ENCODE measurements at places on chromosomes 1 and 21.

GRCh38 chr1:41580520-41581172 lies 96.2 kb upstream of the EDN2 start:
- no peak for DNase-seq

DNA sequence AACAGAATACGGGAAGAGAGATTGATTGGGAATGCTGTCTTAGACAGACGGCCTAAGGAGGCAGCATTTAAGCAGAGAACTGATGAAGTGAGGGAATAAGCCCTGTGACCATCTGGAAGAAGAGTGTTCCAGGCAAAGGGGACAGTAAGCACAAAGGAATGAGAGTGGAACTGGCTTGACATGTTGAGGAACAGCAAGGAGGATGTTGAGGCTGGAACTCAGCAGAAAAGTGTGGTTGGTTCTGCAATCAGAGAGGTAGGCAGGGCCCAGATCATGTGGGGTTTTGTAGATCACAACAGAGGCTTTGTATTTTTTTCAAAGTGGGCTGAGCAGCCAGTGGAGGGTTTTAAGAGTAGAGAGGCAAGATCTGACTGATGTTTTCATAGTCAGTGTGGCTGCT lies 157.4 kb downstream of the DNM3 start:
- DNase-seq, result no peak

- DNase-seq, result no peak
Measured at GRCh38 chr1:62688687-62689085, 500 bp upstream of the DOCK7 start.

DNA sequence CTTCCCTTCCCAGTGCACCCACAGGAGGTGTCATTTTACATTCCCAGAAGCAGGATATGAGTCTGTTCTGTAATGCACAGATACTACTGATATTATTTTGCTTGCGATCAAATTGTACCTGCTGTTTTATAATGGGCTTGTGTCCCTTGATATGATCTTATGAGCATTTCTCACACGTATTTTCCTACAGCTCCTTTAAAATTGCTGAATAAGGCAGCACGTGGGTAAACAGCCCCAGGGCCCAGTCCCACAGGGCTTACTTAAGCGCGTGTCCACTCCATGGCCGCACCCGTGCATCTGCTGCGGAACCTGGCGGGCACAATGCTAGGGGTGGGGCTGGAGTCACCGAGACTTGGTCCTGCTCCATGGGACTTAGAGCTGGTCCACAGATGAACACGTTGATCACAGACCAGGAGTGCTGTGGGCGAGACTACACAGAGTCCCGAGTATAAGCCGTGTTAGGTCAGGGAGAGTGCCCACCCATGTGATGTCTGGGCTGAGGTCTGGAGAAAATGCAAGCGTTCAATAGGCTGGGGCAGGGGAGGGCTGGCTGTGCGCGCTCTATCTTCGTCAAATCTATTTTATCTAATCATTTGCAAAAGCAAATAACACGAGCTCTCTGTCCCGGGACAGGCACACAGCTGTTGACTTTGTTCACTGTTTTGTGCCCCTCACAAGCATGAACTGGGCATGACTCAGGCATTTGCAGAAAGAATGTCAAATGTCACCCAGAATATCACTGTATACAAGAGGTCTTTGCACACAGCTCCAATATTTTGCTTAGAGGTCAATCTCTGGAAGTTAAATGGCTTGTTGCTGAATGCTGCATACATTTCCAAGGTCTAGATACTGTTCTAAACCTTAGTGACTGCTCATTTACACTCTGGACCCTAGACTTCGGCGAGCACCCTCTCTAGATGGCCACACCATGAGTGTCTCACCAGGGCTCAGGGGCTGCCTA lies 119.3 kb downstream of the CRYAA start:
- DNase-seq, result no peak

DNA sequence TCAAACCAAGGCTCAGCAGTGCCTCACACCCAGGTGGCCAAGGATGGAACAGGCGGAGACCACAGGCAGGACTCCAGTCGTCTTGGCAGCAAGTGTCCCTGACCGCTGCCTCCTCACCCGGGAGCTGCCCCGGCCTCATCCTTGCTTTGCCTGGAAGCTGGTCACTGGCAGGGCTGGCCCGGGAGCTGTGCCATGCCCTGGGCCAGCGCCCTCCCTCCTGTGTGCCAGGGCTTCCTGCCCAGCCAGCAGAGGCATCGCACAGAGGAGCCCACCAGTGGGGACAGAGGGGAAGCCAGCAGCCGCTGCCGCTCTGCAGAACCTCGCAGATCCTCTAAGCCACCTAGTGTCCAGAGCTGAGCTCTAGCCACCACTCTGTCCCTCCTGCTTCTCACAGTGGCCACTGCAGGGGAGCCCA lies 7.8 kb downstream of the CASZ1 start:
- DNase-seq, result no peak

- no peak for DNase-seq
Measured at GRCh38 chr1:155002464-155003226, at the start of gene ZBTB7B. ZBTB7B (plus strand) TSS chr1:155002802; CDS start chr1:155014661, 11,859 bp downstream.

GRCh38 chr21:25636727-25637126 lies 2.3 kb upstream of the JAM2 start:
- no peak for DNase-seq

- no peak for DNase-seq
Measured at GRCh38 chr1:53899708-53900107, 5.7 kb downstream of the DIO1 start.

GRCh38 chr1:34380526-34381124 lies 203.9 kb downstream of the C1orf94 start:
- no peak for DNase-seq

GRCh38 chr1:2561898-2562895 lies 6.0 kb downstream of the TNFRSF14 start:
- no peak for DNase-seq

GRCh38 chr1:11748294-11749202 lies 12.6 kb downstream of the AGTRAP start:
- no peak for DNase-seq

DNA sequence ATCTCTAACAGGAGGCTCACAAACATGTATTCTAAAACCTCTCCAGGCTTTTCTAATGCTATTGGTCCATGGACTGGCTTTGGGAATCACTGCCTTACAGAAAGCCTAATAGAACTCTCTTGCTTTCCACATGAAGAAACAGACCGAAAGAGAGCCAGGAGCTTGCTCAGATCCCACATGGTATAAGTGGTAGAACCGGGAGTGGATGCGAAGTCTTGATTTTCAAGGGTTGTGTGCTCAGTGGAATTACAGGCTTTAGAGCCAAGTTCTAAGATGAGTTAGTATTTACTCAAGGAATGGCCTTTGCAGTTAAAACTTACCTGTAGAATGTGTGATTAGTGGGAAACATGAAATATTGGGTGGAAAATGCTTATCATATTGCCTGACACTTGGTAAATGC lies 54.3 kb upstream of the HSD17B7 start:
- DNase-seq, result no peak

DNA sequence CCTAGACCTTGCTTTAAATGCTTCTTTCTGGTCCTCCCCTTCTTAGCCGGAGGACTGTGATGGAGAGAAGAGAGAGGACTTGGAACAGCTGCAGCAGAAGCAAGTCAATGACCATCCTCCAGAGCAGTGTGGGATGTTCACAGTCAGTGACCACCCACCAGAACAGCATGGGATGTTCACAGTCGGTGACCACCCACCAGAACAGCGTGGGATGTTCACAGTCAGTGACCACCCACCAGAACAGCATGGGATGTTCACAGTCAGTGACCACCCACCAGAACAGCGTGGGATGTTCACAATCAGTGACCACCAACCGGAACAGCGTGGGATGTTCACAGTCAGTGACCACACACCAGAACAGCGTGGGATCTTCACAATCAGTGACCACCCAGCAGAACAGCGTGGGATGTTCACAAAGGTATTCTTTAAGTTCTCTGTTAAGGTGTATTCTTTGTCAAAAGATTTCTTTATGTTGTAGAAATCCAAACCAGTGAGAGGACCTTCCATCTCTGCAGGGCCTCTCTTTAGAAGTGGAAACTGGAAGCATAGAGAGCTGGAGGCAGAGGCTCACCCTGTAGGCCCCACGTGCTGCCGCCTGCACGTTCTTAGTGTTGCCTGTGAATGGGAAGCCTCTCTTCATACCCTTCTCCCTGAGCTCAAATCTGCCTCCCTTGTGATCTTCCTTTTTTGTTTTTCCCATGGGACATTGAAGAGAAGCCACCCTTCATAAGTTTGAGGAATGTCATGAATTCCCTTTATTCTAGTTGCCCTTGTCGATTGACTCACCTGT lies 10.6 kb downstream of the PCNT start:
- DNase-seq, result no peak

- no peak for DNase-seq
Measured at GRCh38 chr21:43799301-43799840, 10.0 kb downstream of the RRP1 start.

GRCh38 chr21:43574741-43575472 lies 84.4 kb downstream of the HSF2BP start:
- DNase-seq, result no peak

DNA sequence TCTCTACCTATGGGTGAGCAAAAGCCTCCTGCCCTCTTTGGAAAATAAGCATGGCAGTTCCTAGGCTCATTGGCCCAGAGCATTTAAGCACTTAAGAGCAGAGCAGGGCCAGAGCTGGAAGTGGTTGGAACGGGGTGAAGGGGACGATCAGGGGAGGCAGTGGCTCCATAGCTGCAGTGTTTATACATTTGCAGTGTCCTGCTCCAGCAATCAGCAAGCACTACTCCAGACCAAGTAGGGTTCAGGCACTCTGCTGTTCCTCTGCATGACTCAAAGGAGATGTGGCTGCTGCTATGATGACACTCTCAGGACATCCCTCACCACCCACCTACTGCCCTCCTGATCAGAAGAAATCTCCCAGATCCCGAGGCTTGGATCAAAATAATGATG lies 55.0 kb downstream of the TRABD2B start:
- no peak for DNase-seq

DNA sequence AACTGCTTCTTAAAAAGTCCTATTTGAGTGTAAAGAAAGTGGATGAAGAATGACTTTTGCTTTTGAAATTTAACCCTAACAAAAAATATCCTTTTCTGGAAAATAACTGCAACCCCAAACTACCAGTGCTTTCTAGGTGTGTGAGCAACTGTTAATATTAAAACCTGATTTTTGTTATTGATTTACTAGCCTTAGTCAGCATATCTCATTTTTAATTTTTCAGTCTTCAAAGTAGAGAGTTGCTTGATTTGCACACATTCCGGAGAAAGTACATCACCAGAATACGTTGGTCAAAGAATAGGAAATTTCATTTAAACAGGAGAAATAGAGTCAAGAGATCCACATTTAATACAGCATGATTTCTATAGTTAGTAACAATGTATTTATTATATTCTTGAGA lies 141.8 kb upstream of the ADAMTS5 start:
- DNase-seq, result no peak

GRCh38 chr1:31127266-31127665 lies 61.7 kb upstream of the PUM1 start:
- DNase-seq, result no peak

GRCh38 chr1:219189021-219189824 lies 15.5 kb downstream of the LYPLAL1 start:
- peak; percentile 20 for DNase-seq

- no peak for DNase-seq
Measured at GRCh38 chr1:6603915-6604558, 1.4 kb upstream of the KLHL21 start.

DNA sequence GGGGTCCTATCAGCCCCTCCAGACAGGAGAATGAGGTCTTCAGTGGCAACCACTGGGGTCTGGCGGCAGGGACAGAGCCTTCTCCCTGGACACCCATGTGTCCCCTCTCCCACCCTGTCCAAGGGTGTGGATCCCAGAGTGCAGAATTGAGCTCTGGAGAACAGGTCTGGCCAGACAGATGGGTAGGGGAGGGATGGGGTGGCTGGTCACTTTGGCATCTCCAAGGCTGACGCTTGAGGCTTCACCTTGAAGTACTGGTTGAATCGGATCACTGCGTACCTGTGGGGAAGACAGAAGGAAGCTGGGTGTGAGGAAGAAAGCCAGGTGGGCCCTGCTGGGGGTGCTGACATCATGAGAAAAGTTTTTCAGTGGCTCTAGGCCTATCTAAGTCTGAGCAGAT lies 19.9 kb downstream of the ETNK2 start:
- DNase-seq, result no peak

DNA sequence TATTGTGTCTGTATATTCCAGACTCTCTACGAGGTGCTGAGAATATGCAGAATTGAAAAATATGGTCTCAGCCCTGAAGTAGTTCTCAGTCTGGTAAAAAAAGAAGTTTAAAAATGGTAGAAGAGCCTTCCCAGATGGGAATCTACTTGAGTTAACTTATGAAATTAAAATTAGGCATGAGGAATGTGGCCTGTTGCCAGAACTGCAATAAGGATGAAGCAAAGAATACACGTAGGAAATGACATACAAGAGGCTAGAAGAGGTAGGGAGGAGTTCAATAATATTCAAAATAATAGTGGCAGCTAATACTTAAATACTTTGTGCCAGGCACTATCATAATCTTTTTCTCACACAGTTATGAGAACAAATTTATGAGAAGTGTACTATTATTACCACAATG lies 6.3 kb downstream of the ASPM start:
- DNase-seq, result no peak

GRCh38 chr1:26832249-26832960 lies 5.9 kb downstream of the ZDHHC18 start:
- DNase-seq, result no peak

GRCh38 chr21:16794950-16795349 lies 717.9 kb upstream of the CXADR start:
- DNase-seq, result peak; percentile 67

- DNase-seq, result no peak
Measured at GRCh38 chr1:19454265-19455146, 30.8 kb downstream of the CAPZB start.

GRCh38 chr21:19557046-19557445 lies 1153.5 kb upstream of the TMPRSS15 start:
- DNase-seq, result no peak

DNA sequence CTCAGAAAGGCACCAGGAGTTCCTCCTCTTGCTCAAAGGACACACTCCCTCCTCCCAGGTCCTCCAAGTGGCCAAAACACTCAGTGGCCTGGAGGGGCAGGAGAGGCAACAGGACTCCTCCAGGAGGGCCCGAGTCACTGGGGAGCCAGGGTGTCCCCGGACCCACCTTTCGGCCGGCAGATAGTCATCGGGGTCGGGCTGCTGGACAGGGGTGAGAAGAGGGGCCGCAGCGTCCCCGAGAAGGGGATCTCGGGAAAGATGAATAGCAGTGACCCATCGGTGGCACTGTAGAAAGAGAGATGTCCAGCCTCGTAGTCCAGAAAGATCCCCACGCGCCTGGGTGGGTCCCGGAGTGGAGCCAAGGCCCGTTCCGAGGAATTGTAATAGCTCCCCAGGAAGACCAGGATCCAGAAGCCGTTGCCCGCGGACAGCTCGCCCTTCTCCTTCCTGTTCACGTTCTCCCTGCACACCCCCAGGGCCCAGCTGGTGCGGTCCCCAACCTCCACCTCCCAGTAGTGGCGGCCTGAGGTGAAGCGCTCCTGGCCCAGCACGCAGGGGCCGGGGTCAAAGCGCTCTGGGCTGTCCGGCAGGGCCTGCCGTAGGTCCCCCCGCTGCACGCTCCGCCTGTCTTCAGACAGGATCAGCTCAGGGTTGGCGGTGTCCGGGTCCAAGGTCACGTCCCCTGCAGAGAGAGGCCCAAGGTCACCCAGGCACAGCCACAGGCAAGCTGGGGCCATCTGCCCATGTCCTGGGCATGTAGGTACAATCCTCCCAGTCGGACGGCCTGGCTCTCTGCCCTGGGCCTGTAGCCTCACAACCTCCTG lies 11.9 kb downstream of the TRIM11 start:
- no peak for DNase-seq
